CD8-positive, alpha-beta memory T cell (primary cell): ENCODE measurements at places on chromosomes 16 and 17.

DNA sequence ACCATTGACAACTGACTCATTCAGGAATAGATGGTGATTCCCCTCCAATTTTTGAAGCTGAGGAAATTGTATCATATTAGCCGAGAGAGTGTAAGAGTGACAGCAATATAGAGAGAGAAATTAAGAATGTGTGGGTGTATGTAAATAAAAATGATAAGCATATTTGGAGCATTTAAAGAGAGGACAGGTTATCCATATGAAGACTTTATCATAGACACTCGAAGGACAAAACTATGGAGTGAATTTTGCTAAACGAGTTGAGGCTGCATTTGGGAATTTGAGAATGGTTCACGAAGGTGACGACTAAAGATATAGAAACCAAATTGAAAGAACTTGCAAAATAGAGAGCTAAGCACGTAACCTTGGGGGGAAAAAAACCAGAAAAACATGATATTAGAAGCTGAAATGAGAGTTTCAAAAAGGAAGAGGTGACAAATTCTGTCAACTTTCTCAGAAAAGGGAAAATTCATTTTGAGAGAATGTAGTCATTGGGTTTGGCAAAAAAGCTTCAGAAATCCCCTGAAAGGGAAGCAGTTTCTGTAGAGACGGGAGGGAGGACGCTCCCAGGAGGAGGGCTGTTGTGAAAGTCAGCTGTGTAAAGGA lies 129.7 kb downstream of the KCNJ2 start:
- DNase-seq: no peak
- no peaks in the 10 kb centered on the region for H3K4me1 ChIP-seq
- no peak overlapping the region for H3K4me3 ChIP-seq
- no peaks in the 10 kb centered on the region for H3K36me3 ChIP-seq
- no peak overlapping the region for H3K27ac ChIP-seq

- H3K27me3 ChIP-seq: no peaks in the 10 kb centered on the region
- H3K4me3 ChIP-seq: no peak overlapping the region
- no peak for DNase-seq
- H3K36me3 ChIP-seq: peaks cover 7% of the 10 kb centered on the region
- H3K27ac ChIP-seq: no peak overlapping the region
These were observed 47.2 kb upstream of the CLEC18A start for GRCh38 chr16:69903865-69904415.

DNA sequence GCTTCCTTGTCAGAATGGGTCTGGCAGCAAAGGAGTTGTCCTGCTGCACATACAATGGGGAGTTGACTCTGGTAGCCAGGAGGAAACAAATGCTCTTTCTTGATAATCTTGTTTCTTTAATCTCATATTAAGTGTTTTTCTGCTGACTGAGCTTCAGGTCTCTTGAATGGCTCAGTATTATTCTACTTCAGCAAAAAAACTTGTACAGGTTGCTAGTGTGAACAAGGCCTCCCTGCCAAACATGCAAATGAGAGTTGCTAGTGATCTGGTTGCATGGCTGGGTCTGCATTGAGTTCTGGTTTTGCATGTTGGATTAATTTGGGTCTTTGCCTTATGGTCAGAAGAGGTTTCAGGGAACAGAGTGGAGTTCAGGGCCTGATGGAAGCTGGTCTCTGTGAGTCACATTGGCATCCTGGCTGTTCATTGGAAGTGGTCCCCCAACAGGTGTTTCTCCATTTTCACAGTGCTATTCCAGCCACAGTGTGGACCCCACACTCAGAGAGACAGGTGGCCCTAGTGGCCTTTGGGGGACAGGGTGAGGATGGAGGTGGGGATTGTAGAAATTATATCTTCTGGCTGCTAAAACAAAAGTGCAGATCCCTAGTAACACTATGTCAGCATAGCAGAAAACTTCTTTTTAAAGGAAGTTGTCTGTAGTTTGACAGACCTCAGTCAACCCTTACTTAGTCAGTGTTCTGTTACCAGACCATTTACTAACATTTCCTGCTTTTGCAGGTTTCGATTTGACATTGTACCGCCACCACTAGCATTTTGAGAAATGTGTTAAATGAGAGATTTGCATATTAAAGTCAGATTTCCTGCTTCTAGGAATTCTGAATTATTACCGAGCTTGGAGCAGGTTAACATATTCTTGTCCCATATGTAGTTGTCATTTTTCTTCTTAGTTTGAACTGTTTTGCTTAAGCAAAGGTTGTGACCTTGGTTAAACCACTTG lies 47.1 kb downstream of the EPN2 start:
- H3K36me3 ChIP-seq: no peaks in the 10 kb centered on the region
- H3K27ac ChIP-seq: no peak overlapping the region
- peaks cover 16% of the 10 kb centered on the region for H3K4me1 ChIP-seq
- no peak overlapping the region for H3K4me3 ChIP-seq

- no peak overlapping the region for H3K4me3 ChIP-seq
- no peak overlapping the region for H3K27ac ChIP-seq
- H3K36me3 ChIP-seq: no peaks in the 10 kb centered on the region
- H3K4me1 ChIP-seq: no peaks in the 10 kb centered on the region
These were observed 17.3 kb downstream of the MPHOSPH6 start for GRCh38 chr16:82152641-82153112.

DNA sequence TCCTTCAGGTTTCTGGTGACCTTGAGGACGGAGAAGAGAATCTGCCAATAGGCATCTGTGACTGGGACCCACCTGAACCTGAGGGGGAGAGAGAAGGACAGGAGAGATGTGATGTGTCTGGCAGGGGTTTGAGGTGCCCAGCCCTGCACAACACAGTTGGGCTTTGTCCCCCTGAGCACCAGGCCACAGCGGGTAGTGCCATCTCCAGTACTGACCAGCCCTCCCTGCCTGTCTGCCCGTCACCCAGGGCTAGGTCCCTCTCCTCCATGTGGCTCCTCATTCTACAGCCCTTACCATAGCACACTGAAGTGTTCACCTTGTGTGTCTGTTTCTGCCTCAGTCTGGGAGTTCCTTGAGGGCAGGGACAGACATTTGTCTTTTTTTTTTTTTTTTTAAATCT lies 30.8 kb downstream of the NLRP1 start:
- peaks cover 31% of the 10 kb centered on the region for H3K36me3 ChIP-seq
- H3K4me3 ChIP-seq: no peak overlapping the region
- no peaks in the 10 kb centered on the region for H3K27me3 ChIP-seq
- H3K4me1 ChIP-seq: no peaks in the 10 kb centered on the region
